Upper lobe of right lung (tissue), 1 donor: ENCODE measurements at places on chromosomes 1 and 21. TPM values are rescaled to one million over a fixed set of nuclear protein-coding genes. Genes with fewer than 3 reads are reported as not detected.
A peak's percentile ranks its signal among the peaks of the same experiment; 100 is the strongest.

GRCh38 chr21:42455754-42456440 is 40.1 kb downstream of the RSPH1 start:
- no peaks in the 10 kb centered on the region for H3K36me3 ChIP-seq
- no peak overlapping the region for H3K27ac ChIP-seq
- H3K27me3 ChIP-seq, result no peaks in the 10 kb centered on the region

- DNase-seq, result no peak
- peaks cover 7% of the 10 kb centered on the region for H3K36me3 ChIP-seq
- peak overlapping the region; percentile 65 for H3K27ac ChIP-seq
- H3K4me3 ChIP-seq, result peak overlapping the region; percentile 9
- H3K27me3 ChIP-seq, result no peaks in the 10 kb centered on the region
These were observed 27.5 kb downstream of the COA6 start for GRCh38 chr1:234400773-234401172.

- no peak overlapping the region for H3K27ac ChIP-seq
- H3K27me3 ChIP-seq, result no peaks in the 10 kb centered on the region
- no peak for DNase-seq
- no peaks in the 10 kb centered on the region for H3K36me3 ChIP-seq
- no peaks in the 10 kb centered on the region for H3K4me1 ChIP-seq
- no peak overlapping the region for H3K4me3 ChIP-seq
These were observed 353.7 kb upstream of the GREM2 start for GRCh38 chr1:240965581-240966091.

DNA sequence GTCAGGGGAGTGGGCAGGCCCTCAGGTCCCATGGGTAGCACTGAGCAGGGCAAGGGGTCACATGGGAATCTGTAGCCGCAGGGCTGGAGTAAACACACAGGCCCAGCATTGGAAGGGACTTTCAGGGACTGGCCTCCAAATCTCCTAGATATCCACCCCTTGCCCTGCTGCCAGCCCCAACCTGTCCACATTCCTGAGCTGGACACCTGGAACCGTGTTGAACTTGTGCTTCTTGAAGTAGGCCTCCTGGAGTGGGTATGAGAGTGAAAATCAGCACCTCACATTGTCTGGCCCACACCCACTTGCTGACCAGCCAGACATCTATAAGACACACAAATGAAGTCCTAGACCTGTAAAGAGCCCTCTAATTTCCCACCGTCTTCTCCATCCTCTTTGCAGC is 7.7 kb downstream of the POMGNT1 start:
- peaks cover 12% of the 10 kb centered on the region for H3K4me1 ChIP-seq
- H3K4me3 ChIP-seq, result no peak overlapping the region
- no peak overlapping the region for H3K27ac ChIP-seq
- H3K36me3 ChIP-seq, result peaks cover 37% of the 10 kb centered on the region

- no peak overlapping the region for H3K4me3 ChIP-seq
- H3K4me1 ChIP-seq, result no peaks in the 10 kb centered on the region
- no peak for DNase-seq
- no peaks in the 10 kb centered on the region for H3K27me3 ChIP-seq
- H3K27ac ChIP-seq, result no peak overlapping the region
These were observed 70.7 kb upstream of the SYT6 start for GRCh38 chr1:114224196-114224907.

- DNase-seq, result no peak
- H3K27me3 ChIP-seq, result no peaks in the 10 kb centered on the region
- H3K27ac ChIP-seq, result no peak overlapping the region
- no peak overlapping the region for H3K4me3 ChIP-seq
- no peaks in the 10 kb centered on the region for H3K36me3 ChIP-seq
These were observed 16.0 kb upstream of the EPS15 start for GRCh38 chr1:51535006-51535592.

DNA sequence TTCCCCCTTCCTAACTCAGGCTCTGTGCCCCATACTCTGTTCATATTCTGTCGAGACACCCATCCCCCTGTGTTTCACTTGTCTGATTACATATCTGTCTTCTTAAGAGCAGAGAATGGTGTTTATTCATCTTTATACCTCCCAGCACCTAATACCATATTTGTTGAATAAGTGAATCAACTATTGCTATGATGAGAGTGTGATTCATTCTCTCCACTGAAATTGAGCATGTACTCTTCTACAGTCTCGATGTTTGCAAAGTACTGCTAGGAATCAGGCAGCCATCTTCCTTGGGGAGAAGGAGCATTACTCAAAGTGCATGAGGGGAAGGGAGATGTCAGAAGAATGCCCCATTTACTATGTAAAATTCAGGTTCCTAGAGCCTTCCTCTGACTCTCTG is 27.0 kb downstream of the TBX15 start:
- DNase-seq, result no peak
- H3K4me3 ChIP-seq, result no peak overlapping the region
- H3K36me3 ChIP-seq, result no peaks in the 10 kb centered on the region
- no peak overlapping the region for H3K27ac ChIP-seq
- H3K4me1 ChIP-seq, result no peaks in the 10 kb centered on the region
- H3K27me3 ChIP-seq, result no peaks in the 10 kb centered on the region

GRCh38 chr1:193674292-193674944 is 488.0 kb upstream of the B3GALT2 start:
- no peak for DNase-seq
- H3K27me3 ChIP-seq, result no peaks in the 10 kb centered on the region
- no peak overlapping the region for H3K4me3 ChIP-seq
- no peaks in the 10 kb centered on the region for H3K36me3 ChIP-seq

Gene CA6
- total RNA-seq, result not detected

Gene CYP4Z1
- 2.1 TPM for total RNA-seq

Gene HOOK1
- 18.5 TPM for total RNA-seq
